ENCODE measurements at places on chromosomes 7 and 10.

DNA sequence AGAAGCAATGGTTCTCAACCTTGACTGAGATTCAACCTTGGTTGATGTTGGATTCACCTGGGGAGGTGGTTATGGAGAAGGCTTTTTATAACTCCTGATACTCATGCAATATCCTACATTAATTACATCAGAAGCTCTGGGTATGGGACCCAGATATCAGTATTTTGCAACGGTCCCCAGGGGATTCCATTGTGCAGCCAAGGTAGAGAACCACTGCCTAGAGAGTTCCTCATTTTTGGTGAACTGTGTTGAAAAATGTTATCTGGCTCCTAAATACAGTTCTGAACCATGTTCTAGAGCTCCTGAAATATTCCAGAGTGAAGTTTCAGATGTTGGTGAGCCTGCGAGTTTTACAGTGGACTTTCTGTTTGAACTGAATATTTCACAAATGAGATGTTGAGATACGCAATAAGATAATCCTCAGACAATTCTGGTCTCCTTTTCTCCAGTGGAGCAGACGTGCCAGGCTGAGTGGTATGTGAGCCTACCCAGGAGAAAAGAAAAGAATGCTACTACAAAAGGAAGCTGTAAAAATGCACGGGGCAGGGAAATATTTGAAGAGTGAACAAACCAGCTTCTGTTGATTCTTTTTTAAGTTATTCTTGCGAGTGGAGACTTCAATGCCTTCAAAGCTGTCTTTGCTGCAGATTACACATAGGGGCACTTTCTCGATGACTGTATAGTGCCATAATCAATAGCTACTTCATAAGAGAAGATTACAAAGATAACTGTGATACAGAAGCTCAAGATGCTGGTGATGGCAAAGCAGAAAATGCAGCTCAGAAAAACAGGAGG, 13.6 kb upstream of the C10orf120 start:
- no peak for DNase-seq

GRCh38 chr7:137592232-137592896, 248.8 kb upstream of the PTN start:
- peak; percentile 72 for DNase-seq

DNA sequence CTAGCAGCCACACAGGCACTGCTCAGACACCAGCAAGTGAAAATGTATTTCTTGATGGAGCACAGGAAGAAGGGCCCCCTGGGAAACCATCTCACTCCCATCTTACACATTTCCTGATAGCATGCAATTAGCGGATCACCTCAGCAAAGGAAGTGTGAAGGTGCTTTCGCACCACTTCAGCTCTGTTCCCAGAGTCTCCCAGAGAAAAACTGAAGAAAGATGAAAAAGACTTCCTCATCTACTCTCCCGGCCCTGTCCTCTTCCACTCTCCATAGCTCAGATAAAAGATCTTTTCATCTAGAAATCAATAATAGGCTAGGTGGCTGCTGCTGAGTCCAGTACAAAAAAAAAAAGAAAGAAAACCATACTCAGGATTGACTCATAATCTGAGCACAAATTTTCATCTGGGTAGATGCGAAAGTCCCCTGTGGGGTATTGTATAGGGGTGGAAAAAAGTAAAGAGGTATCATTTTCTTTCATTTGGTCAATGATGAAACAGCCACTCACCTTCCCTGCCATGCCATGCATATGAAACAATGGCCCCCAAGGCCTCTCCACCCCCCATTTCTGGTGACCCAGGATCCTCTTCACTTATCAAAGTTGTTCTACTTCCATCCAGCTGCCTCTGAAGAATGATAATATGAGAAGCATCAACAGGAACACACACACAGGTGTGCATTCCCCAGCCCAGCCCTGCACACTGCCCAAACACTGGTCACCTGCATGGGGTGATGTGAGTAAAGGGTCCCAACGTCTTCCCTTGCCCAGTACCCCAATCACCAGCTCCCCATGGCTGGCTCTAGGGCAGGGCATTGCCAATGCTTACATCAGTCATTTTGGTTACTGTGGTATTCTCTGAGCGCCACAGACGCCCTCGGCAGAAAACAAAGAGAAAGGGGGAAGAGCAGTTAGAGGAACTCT, 48.8 kb upstream of the DGKI start:
- no peak for DNase-seq

- no peak for DNase-seq
These were observed 10.2 kb upstream of the SORBS1 start for GRCh38 chr10:95571390-95571789.

- no peak for DNase-seq
These were observed 48.2 kb upstream of the ZMIZ1 start for GRCh38 chr10:79020605-79021004.

- DNase-seq, result no peak
These were observed 30.5 kb downstream of the EBF3 start for GRCh38 chr10:129933456-129934092.

GRCh38 chr7:137527634-137528033, 184.1 kb upstream of the PTN start:
- no peak for DNase-seq

- DNase-seq, result no peak
These were observed 51.5 kb upstream of the PIP4K2A start for GRCh38 chr10:22765660-22766547.

GRCh38 chr7:101985903-101986734, 168.7 kb downstream of the CUX1 start:
- DNase-seq, result peak; percentile 70

- DNase-seq, result peak; percentile 74
These were observed at the start of gene CALHM1 for GRCh38 chr10:103458720-103459119. TSS of gene CALHM1 (minus strand) at chr10:103458900. CDS start at chr10:103458751, 149 bp downstream.

- DNase-seq, result no peak
These were observed 4.3 kb downstream of the GPR22 start for GRCh38 chr7:107474104-107474521.

GRCh38 chr10:78972160-78972946, 96.4 kb upstream of the ZMIZ1 start:
- DNase-seq, result peak; percentile 77

- DNase-seq, result no peak
These were observed 20.4 kb downstream of the RFC2 start for GRCh38 chr7:74233655-74234285.

- DNase-seq, result no peak
These were observed 401.9 kb upstream of the PHF14 start for GRCh38 chr7:10571759-10572158.

DNA sequence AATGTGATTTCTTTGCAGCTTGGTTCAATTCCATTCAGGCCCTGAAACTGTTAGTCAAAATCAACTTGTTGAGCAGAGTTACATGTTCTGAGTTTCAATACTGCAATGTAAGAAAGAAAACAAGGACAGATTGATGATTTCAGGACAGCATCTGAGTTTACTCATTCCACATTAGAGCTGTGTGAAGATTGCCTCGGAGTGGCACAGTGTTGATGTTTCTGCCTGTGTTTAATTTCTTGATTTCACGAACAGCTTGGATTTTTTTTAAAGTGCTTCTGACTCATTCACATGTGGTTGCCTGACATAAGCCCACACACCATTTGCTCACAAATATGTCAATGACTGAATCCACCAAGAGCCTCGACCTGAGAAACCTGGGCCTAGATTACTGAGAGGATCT, 101.2 kb upstream of the PARD3 start:
- DNase-seq, result no peak

DNA sequence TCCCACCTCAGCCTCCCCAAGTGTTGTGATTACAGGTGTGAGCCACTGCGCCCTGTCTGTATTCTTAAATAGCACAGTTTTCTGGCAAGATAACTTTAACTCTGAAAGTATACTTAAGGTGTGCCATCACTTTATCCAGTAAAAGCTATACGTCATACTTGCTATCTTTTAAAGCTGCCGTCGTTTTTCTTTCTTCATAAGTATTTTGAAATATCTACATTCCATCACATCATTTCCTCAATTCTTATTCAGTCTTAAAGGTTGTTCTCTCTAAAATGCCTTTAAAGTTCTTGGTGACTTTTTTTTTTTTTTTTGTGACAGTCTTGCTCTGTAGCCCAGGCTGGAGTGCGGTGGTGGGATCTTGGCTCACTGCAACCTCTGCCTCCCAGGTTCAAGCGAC, 34.7 kb downstream of the PTPN12 start:
- no peak for DNase-seq

GRCh38 chr7:92727755-92728154, 108.6 kb downstream of the CDK6 start:
- DNase-seq, result no peak

DNA sequence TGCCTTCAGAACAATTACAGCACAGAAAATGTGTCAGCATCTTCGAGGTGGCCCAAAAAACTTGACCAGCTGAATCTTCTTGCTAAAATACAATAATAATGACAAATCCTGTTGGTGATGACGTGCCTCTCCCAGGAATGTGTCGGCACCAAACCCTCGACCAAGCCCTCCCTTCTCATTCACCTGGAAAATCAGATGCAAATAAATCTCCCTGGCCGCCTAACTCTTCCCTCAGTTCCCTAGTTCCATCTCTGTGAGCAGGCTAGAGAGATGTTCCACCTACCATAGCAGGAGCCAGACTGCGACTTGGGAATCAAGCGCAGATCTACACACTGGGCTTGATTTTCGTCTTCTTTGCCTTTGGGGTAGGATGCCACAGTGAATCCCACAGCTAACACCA, 4.1 kb downstream of the PRSS1 start:
- DNase-seq, result no peak
